Calu3 (cell line): ENCODE measurements at places on chromosomes 7 and 10. TPM values are rescaled to one million over a fixed set of nuclear protein-coding genes. Genes with fewer than 3 reads are reported as not detected.

The CALCR gene
- not detected in 2 replicates for total RNA-seq

The CARD11 gene
- 79.2 and 87.2 TPM in 2 replicates for total RNA-seq

The KCNIP2 gene
- 3.3 and 4.8 TPM in 2 replicates for total RNA-seq

The RFC2 gene
- total RNA-seq = 32.5 and 38.6 TPM in 2 replicates

The HMX3 gene
- not detected in 2 replicates for total RNA-seq

The FOXP2 gene
- 1.6 and 2.5 TPM in 2 replicates for total RNA-seq

The RGR gene
- total RNA-seq = not detected in 2 replicates

The PRPS1L1 gene
- total RNA-seq = not detected in 2 replicates

The RELN gene
- total RNA-seq = 0.31 and 0.44 TPM in 2 replicates

The ADRA2A gene
- total RNA-seq = 5.4 and 6.7 TPM in 2 replicates

The LIPJ gene
- not detected in 2 replicates for total RNA-seq

The FAM25G gene
- not detected in 2 replicates for total RNA-seq

The PRKCQ gene
- total RNA-seq = 0.73 and 1.1 TPM in 2 replicates

The FAM237B gene
- not detected in 2 replicates for total RNA-seq

The CFAP43 gene
- 0.94 and 1.1 TPM in 2 replicates for total RNA-seq

The NRAP gene
- total RNA-seq = not detected in 2 replicates

The EN2 gene
- 3.2 TPM in 2 replicates for total RNA-seq

The CTAGE8 gene
- 3.9 and 4.3 TPM in 2 replicates for total RNA-seq

The ZSCAN21 gene
- total RNA-seq = 5.5 and 5.7 TPM in 2 replicates

The SVOPL gene
- total RNA-seq = 0.78 and 1.5 TPM in 2 replicates

The ABCB4 gene
- not detected in 2 replicates for total RNA-seq

The LIPK gene
- not detected in 2 replicates for total RNA-seq

The STEAP1B gene
- 2.6 and 4.4 TPM in 2 replicates for total RNA-seq

The RPS24 gene
- total RNA-seq = 1,787 and 1,941 TPM in 2 replicates

The LIPN gene
- not detected in 2 replicates for total RNA-seq

The MMD2 gene
- not detected in 2 replicates for total RNA-seq

The OR2A7 gene
- total RNA-seq = 16.3 and 18.9 TPM in 2 replicates

The ECHS1 gene
- 53.5 and 58.1 TPM in 2 replicates for total RNA-seq

The SUN3 gene
- total RNA-seq = 1.1 and 1.8 TPM in 2 replicates

The SDHAF3 gene
- total RNA-seq = 9.2 and 11.9 TPM in 2 replicates

The SLC35B4 gene
- total RNA-seq = 13.3 and 14.5 TPM in 2 replicates

The ARMC3 gene
- total RNA-seq = 0.97 and 1.9 TPM in 2 replicates

The TBC1D12 gene
- total RNA-seq = 5.8 and 6.1 TPM in 2 replicates

The OR6B1 gene
- total RNA-seq = not detected in 2 replicates

The SEMA3C gene
- 61.1 and 67.7 TPM in 2 replicates for total RNA-seq

The STRIP2 gene
- total RNA-seq = 10.1 and 13.2 TPM in 2 replicates

The CPA2 gene
- not detected in 2 replicates for total RNA-seq

The SLIT1 gene
- total RNA-seq = not detected in 2 replicates

The NKX1-2 gene
- not detected in 2 replicates for total RNA-seq

The ADAM12 gene
- total RNA-seq = not detected in 2 replicates

The GHRHR gene
- not detected in 2 replicates for total RNA-seq

The MORN4 gene
- 5.5 and 6.2 TPM in 2 replicates for total RNA-seq

The FLNC gene
- 0.42 and 0.98 TPM in 2 replicates for total RNA-seq
